IMR-90 (cell line): ENCODE measurements at places on chromosomes 6 and 20. TPM values are rescaled to one million over a fixed set of nuclear protein-coding genes. Genes with fewer than 3 reads are reported as not detected.

GRCh38 chr20:46365487-46366220 lies 40.8 kb downstream of the ELMO2 start:
- peaks cover 44% of the 10 kb centered on the region for H3K36me3 ChIP-seq
- no peak overlapping the region for H3K4me3 ChIP-seq
- no peaks in the 10 kb centered on the region for H3K27me3 ChIP-seq
- DNase-seq: no peak
- no peak overlapping the region for H3K27ac ChIP-seq

DNA sequence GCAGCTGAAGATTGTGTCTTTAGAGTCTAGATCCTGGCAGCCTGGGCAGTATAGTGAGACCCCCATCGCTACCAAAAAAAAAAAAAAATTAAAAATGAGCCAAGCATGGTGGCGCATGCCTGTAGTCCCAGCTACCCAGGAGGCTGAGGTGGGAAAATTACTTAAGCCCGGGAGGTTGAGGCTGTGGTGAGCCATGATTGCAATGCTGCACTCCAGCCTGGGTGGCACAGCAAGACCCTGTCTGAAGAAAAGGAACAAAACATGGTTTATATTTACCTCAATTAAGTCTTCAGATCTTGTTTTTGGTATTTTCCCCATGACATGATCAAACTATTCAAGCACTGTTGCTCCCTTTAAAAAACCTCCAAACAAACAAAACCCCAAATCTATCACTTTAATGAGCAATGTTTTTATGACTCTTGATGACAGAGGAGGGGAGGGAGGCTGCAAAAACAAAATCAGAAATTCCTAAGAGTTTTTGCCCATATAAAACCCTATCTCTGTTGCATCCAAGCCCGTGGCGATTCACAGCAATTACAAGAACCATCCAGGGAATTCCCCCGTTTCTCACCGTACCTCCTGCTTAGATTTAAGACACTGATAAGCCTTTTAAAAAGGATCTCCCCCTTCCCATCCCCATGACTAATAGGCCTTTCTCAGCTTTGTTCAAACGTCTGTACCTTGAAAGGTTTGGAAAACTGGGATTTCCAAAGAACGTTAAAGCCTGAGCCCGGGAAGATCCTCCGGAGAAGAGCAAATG lies 259.9 kb downstream of the BMP7 start:
- H3K36me3 ChIP-seq: no peaks in the 10 kb centered on the region
- DNase-seq: no peak
- no peaks in the 10 kb centered on the region; the same call in none of the 2 replicates for H3K27me3 ChIP-seq
- no peaks in the 10 kb centered on the region for H3K4me1 ChIP-seq

DNA sequence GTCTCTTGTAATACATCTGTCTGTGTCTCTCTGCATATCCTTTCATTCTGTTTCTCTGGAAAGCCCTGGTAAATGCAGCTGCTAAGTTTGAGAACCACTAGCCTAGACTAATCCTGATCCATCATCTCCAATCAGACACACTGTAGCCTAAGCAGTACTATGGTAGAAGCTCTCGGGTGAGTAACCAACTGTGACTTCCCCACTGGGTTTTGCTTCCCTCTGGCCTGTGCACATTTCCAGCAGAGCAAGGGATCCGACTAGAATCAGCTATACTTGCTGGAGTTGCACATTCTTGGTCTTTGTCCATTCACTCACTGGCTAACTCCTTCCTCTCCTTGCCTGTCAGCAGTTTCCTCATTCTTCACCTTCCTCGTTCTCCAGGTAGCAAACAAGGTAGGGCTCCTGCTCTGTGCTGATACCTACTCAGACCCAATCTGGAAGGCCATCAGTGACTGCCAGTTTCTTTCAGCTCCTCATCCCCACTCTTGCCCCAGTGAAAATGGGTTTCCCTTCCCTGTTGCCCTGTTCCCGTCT lies 184.2 kb downstream of the PLCB4 start:
- no peaks in the 10 kb centered on the region for H3K27me3 ChIP-seq
- DNase-seq: no peak
- H3K27ac ChIP-seq: no peak overlapping the region
- peaks cover 3% of the 10 kb centered on the region; the same call in 1 of the 2 replicates for H3K4me1 ChIP-seq
- no peaks in the 10 kb centered on the region for H3K36me3 ChIP-seq
- no peak overlapping the region for H3K4me3 ChIP-seq

DNA sequence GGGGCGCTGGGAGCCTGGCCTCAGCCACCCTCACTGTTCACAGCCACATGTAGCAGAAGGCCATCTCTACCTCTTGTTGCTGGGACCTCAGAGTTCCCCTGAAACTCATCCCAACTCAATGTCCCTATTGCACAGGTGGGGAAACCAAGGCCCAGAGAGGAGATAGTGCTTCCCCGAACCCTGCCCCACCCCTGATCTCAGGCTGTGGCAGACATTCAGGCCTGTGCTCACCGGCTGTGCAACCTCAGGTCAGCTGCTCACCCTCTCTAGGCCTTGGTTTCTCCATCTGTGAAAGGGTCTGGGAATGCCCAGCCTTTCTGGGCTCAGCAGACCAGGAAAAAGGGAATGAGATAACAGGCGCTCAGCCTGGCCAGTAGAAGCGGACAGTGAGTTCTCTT lies 6.4 kb upstream of the SLC52A3 start:
- H3K27me3 ChIP-seq: peaks cover 8% of the 10 kb centered on the region; the same call in 1 of the 2 replicates
- no peak overlapping the region for H3K27ac ChIP-seq
- no peak for DNase-seq
- no peak overlapping the region for H3K4me3 ChIP-seq
- no peaks in the 10 kb centered on the region for H3K36me3 ChIP-seq

- no peak for DNase-seq
- no peak overlapping the region for H3K4me3 ChIP-seq
These were observed 1531.1 kb downstream of the KHDRBS2 start for GRCh38 chr6:60754879-60755278.

AVP gene
- not detected in 2 replicates for total RNA-seq
